ENCODE measurements at places on chromosomes 5 and 9. TPM values are rescaled to one million over a fixed set of nuclear protein-coding genes. Genes with fewer than 3 reads are reported as not detected.

Gene EPB41L4B
- total RNA-seq: 0.27 TPM

Gene CDH12
- not detected for total RNA-seq

- H3K27me3 ChIP-seq: no peaks in the 10 kb centered on the region
- H3K4me3 ChIP-seq: no peak overlapping the region
- no peak overlapping the region for H3K27ac ChIP-seq
- no peak for DNase-seq
Observed at GRCh38 chr5:522116-522515, 2.1 kb downstream of the SLC9A3 start.

- no peak overlapping the region for H3K4me3 ChIP-seq
- no peaks in the 10 kb centered on the region for H3K27me3 ChIP-seq
- no peak overlapping the region for H3K27ac ChIP-seq
Observed at GRCh38 chr9:135968083-135968476, 6.9 kb upstream of the UBAC1 start.

GRCh38 chr9:94081435-94081834, 2.8 kb upstream of the PTPDC1 start:
- no peak overlapping the region for H3K27ac ChIP-seq
- peaks cover 5% of the 10 kb centered on the region for H3K4me1 ChIP-seq
- no peak for DNase-seq
- H3K27me3 ChIP-seq: no peaks in the 10 kb centered on the region

DNA sequence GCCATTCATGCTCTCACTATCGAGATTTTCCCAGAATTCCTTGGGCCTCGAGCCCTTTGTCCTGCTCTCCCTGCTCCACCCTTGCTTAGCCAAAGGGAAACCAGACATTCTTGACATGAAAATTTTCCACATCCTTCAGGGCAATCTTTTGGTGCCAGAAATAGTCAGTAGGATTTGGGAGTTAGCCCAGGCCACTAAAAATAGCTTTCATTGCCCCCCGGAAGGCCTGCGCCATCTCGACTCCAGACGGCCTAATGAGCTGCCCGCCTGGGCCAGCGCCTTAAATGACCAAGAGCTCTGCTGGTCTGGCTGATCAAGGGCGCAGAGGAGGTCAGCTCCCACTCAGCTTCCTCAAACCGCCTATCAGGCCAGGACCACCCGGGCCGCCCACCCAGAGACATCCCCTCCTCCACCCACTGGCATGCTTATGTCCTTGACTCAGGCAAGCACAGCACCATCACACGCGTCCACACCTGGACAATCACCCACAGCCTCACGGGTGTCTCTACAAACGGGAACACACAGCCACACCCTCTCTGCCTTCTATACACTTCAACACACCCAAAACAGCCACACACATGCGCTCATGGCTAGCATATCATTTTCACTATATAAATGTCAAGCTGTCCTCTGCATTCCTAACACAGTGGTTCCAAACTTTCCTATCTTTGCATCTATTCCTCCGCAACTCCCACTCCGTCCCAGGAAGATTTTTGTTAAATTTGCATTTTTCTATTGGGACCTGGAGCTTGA, 20.9 kb downstream of the DUSP1 start:
- H3K27me3 ChIP-seq: no peaks in the 10 kb centered on the region
- DNase-seq: no peak
- H3K36me3 ChIP-seq: no peaks in the 10 kb centered on the region
- peak overlapping the region; percentile 10 for H3K4me3 ChIP-seq

Measured in thoracic aorta (tissue), 2 donors.